ENCODE measurements at places on chromosomes 7 and 10.

- no peak for DNase-seq
Measured at GRCh38 chr7:135201350-135201749, 10.0 kb downstream of the WDR91 start.

- DNase-seq: no peak
Measured at GRCh38 chr7:25028370-25029021, 48.5 kb upstream of the OSBPL3 start.

DNA sequence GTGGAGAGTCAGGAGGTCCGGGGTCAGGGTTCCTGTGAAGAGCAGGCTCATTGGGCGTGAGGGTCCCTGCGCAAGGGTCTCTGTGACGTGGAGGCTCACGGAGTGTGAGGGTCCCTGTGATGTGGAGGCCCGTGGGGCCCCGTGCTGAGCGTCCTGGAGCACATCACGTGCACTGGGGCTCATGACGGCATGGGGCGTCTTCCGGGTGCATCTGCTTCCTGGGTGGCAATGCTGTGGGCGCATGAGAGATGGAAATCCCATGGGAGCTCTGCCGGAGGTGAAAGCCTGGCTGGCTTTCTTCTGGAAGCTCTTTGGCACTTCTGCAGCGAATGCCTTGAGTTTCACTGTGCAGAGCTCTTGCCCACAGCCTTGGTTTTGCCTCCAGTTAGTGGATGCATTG, 71.4 kb downstream of the WDR37 start:
- DNase-seq: no peak

GRCh38 chr7:2924866-2925840, 81.0 kb upstream of the GNA12 start:
- DNase-seq: no peak

DNA sequence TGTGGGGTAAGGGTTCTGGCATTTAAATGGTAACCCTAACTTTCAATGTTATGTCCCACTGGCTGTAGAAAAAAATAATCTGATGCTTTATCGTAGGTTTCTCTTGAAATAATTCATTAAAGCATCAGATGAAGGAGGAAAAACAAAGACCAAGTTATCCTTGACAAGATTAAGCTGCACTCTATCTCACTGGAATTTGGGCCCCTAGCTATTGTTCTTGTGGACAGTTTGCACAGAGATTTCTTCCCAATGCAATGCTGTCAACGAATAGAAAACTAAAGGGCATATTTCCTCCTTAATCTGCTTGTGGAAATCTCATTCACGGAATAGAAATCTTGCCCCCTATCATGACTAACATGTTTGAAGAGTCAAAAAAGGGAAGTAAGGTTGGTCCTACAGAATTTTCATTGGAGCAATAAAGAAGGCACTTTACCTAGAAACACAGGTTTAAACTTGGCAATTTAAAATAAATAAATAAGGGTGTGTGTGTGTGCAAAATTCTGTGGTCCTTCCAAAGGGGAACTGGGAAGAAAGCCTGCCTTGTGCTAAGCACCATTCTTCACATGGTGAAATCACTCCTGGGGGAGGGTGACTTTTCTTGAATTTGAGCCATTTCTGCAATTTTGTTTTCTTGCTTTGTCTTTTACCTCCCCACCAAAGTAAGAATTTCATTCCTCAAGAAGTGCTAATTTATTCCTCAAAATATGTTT, 242.8 kb downstream of the GLI3 start:
- DNase-seq: no peak

- no peak for DNase-seq
Measured at GRCh38 chr7:130990178-130990832, 256.3 kb upstream of the KLF14 start.

GRCh38 chr7:133703547-133703946, 423.6 kb upstream of the LRGUK start:
- no peak for DNase-seq

DNA sequence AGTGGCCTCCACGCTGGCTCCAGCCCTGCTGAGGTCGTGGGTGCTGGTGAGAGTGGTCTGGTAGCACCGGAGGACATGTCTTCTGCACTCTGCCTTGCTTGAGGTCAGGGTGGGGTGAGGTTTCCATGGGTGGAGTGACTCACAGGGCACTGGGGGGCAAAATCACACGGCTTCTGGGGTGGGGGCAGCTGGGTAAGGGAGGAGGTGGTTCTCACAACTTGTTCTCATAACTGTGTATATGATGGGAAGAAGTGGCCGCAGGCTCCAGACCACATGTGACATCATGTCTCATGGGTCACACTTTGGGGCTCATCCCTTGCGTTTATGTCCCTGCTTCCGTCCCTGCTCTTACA, 884 bp upstream of the PRF1 start:
- DNase-seq: no peak

DNA sequence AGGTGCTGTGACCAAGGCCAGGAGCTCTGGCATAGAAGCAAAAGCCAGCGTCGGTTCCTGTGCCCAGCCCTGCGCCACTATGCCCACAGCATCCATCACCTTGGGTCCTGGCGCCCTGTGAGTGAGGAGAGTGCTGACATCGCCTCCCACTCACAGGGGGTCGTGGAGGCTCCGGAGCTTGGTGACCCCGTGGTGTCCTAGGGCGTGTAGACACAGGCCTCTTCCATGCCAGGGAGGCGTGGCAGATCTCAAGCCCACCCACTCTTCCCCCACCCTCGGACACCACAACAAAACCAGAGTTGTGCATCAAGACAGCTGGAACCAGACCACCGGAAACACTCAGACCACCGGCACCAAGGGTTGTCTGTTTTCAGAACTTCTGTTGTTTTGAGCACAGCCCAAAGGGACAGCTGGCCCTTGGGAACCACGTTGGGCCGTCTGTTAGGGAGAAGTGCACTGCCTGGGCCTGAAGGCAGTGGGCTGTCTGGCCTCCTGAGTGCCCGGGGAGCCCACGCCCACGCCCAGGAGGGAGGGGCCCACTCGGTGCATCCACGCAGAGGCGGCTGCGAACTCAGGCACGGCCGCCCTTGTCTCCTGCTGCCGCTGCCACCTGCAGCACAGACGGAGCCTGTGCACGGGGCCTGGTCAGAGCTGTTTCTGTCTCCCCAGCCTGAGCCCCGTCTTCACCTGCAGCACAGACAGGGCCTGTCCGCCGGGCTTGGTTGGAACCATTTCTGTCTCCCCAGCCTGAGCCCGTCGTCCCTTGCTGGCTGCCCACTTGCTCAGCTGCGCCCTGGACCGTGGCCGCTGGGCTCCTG, 106.3 kb downstream of the INPP5A start:
- DNase-seq: no peak

- no peak for DNase-seq
Measured at GRCh38 chr7:7803715-7804178, 85.3 kb upstream of the RPA3 start.

GRCh38 chr7:79217468-79217867, 236.0 kb downstream of the MAGI2 start:
- no peak for DNase-seq

GRCh38 chr10:110523736-110524135, 26.0 kb downstream of the DUSP5 start:
- no peak for DNase-seq

GRCh38 chr7:74057216-74057925, 26.2 kb upstream of the LIMK1 start:
- no peak for DNase-seq

- no peak for DNase-seq
Measured at GRCh38 chr7:105304040-105304895, 84.5 kb downstream of the SRPK2 start.

DNA sequence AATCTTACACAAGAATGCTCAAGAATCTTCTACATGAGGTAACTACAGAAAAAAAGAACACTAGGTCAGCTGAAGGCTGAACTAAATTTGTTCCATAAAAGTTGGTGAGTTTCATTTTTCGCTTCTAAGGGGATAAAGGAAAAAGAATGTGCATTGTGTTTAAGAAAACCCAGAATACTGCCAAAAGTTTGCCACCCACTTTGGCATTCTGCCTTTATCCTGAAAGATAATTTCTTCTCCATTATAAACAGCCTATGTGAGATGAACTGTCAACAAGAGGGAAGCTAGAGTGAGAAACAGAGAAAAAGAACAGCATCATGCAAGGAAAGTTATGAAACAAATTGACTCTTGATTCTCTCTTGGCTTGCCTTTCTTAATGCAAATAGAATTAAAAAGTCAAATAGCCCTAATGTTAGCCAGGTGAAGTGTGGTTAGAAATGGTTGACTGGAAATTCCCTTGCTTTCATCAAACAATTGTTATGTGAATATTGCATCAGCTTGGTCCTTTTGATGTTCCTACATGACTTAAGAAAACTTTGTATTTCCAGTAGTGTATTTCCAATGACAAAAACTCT, 25.8 kb downstream of the STEAP1 start:
- no peak for DNase-seq

DNA sequence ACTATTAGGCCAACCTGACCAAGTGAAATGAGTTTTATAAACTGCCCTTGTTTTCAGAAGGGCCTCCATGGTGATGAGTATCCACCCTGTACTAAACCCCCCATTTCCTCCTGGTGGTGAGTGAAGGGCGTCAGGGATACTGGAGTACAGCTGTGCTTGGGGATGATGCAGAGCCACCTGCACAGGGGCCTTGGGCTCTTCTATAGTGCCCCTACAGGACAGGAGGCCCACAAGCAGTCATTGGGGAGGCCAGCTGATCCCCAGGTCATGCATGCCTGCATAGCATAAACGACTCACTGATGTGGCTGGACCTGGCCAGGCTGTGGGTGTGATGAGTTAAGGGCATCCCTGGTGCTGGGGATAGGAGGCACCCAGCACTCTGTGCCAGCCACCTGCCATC, 114.1 kb upstream of the CELF2 start:
- no peak for DNase-seq

DNA sequence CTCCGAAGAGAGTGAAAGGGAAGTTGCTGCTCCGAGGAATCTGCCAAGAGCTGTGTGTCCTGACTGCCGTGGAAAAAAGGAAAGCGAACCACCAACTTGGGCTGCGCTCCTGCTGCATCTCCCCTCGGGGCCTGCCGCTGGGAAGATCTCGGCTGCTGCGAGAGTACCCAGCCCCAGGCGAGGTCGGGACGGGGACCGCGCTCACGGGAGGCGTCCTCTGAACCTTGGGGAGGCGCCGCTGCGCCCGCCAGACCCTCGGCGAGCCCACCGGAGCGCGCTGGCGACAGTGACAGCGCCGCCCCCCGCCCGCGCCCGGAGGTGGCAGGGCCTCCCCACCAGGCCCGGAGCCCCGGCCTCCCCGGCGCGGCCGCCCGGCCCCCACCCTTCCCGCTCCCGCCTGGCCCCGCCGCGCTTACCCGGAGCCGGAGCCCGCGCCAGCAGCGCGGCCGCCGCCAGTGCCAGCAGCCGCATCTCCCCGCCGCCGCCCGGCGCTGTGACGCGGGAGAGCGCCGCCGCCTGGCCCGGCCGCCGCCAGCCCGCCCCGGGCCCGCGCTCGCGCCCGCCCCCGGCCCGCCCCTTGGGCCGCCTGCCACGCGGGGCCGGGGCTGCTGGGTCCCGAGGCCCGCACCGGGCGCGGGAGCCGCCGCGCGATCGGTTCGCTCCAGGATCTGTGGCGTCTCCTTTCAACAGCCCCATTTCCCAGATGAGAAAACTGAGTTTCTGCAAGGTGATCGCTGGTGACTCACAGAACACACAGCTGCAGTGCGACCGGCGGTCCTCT, at the start of gene VSTM4:
VSTM4 (minus strand) TSS at position 508 of the 781 bp plus-strand sequence; CDS start at position 471, 37 bp downstream.
- DNase-seq: no peak

DNA sequence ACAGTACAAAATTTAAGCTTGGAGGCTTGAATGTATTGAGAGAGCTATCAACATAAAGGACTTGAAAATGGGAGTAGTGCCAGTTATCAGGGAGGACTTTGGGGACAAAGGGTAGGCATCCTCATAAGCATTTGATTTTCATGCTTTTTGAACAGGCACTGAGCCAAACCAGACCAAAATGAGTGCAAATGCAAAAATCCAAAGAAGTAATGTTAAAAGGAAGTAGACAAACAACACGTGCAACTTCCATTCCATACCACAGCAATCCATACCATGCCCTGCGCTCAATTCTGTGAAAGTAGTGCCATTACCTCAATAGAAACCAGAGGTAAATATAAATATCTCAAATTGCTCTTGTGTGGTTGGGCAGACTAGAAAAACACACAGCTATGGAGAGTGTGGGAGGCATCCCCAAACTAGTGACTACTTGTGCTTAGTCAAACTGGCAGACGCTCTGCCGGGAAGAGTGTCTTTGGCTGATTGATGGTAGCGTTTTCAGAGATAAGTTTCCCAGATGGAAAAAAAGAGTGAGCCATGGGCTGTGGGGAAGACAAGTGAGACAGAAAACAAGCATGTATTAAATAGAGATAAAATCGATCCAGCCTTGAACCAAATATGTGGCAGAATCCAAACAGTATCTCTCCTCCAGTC, 161.5 kb downstream of the CREB5 start:
- DNase-seq: no peak

DNA sequence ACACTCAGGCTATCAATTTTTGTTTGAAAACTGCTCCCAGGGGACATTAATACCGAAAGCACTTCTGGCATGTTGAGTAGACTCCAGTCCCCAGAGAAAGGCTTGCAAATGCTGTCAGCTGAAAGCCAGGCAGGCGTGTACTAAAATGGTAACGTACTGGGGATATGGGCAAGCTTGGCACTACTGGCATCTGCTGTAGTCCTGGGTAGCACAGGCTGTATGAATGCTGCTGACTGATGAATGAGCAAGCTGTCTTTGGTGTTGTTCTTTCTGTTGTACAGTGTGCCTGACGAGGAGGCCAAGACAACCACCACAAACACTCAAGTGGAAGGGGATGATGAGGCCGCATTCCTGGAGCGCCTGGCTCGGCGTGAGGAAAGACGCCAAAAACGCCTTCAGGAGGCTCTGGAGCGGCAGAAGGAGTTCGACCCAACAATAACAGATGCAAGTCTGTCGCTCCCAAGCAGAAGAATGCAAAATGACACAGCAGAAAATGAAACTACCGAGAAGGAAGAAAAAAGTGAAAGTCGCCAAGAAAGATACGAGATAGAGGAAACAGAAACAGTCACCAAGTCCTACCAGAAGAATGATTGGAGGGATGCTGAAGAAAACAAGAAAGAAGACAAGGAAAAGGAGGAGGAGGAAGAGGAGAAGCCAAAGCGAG, 53.5 kb upstream of the AGBL3 start:
- DNase-seq: no peak

- peak; percentile 65 for DNase-seq
Measured at GRCh38 chr10:101297901-101298486, 56.0 kb upstream of the BTRC start.

DNA sequence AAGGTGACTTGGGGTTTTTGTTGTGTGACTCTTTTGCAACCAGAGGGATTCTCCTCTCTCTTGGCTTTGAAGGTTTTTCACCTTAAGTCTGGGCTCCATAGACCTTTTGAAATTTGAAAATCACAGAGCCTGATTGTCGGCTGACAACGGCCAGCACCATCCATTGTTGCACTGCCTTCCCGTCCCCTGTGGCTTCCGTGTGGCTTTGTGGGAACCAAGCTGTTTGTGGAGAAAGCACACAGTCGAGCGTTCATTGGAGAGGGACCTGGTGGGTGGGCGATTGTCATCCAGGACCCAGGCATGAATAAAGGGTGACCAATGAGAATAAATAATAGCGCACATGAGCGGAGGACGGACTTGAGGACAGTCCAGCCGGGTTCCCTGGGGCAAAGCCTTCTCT, 7.4 kb upstream of the RAMP3 start:
- DNase-seq: no peak

- no peak for DNase-seq
Measured at GRCh38 chr10:30819341-30820181, 190.0 kb upstream of the LYZL2 start.

All from activated CD8-positive, alpha-beta memory T cell treated with anti-CD3 and anti-CD28 coated beads for 48 hours (primary cell).